Glutamatergic neuron (in vitro differentiated cells): ENCODE measurements at places on chromosomes 1 and 21. TPM values are rescaled to one million over a fixed set of nuclear protein-coding genes. Genes with fewer than 3 reads are reported as not detected.
A peak's percentile ranks its signal among the peaks of the same experiment; 100 is the strongest.

The ANGPTL7 gene
- not detected for total RNA-seq

GRCh38 chr1:32706491-32706890 is 3.9 kb upstream of the SYNC start:
- no peak overlapping the region for H3K4me3 ChIP-seq
- no peaks in the 10 kb centered on the region for H3K36me3 ChIP-seq
- H3K27me3 ChIP-seq, result peaks cover 6% of the 10 kb centered on the region
- no peak overlapping the region for H3K27ac ChIP-seq
- no peak for DNase-seq
- peaks cover 12% of the 10 kb centered on the region for H3K4me1 ChIP-seq

- H3K27me3 ChIP-seq, result no peaks in the 10 kb centered on the region
- no peak for DNase-seq
- H3K36me3 ChIP-seq, result no peaks in the 10 kb centered on the region
- no peak overlapping the region for H3K27ac ChIP-seq
- peaks cover 14% of the 10 kb centered on the region for H3K4me1 ChIP-seq
- no peak overlapping the region for H3K4me3 ChIP-seq
Observed at GRCh38 chr1:102529446-102529845, 532.7 kb upstream of the OLFM3 start.

The ZCCHC17 gene
- 64.5 TPM for total RNA-seq

GRCh38 chr1:156114101-156114918 is at the start of gene LMNA:
TSS of gene LMNA (plus strand) at chr1:156114711. CDS start at chr1:156114919, 208 bp downstream.
- H3K27ac ChIP-seq, result peak within 1 kb of the TSS; percentile 19
- peak; percentile 49 for DNase-seq
- no peaks in the 10 kb centered on the region for H3K36me3 ChIP-seq
- H3K4me3 ChIP-seq, result peak within 1 kb of the TSS; percentile 85

- H3K27ac ChIP-seq, result no peak overlapping the region
- peaks cover 25% of the 10 kb centered on the region for H3K36me3 ChIP-seq
- H3K27me3 ChIP-seq, result peaks cover 2% of the 10 kb centered on the region
- peaks cover 3% of the 10 kb centered on the region for H3K4me1 ChIP-seq
- no peak for DNase-seq
- H3K4me3 ChIP-seq, result no peak overlapping the region
Observed at GRCh38 chr1:244087611-244088010, 36.5 kb downstream of the ZBTB18 start.
